ENCODE measurements at places on chromosomes 1 and 21.

DNA sequence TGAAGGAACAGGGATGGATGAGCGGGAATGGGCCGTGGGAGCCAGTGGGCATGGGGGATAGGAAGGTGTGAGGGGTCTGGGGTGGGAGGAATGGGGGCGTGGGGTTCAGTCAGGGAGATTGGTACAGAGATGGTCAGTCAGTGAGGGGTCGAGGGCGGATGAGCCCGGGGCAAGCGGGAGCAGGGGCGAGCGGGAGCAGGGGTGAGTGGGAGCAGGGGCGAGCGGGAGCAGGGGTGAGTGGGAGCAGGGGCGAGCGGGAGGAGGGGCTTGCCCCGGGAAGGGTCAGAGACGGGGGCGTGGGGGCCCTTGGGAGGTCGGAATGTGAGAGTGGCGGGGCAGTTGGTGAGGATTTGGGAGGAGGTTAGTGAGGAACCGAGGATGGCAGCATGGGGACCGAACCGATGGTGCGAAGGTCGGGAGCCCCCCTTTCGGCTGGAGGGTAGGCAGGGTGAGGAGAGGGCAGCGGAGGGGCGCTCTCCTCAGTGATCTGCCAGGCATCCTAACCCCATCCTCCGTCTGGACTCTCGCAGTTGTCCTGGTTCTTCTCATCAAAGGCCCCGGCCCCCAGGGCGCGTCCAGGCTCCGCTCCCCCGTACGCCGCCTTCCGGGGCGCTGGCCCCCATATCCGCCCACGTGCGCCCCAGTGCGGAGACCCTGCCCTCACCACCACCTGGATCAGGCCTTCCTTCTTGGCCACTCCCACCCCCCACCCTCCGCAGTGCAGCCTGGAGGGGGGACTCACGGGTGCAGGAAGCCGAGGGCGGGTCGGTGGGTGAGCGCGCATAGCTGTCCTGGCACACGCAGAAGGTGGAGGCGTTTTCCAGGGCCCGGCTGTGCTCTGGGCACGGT lies 11.2 kb downstream of the EPHA10 start:
- no peak for DNase-seq

DNA sequence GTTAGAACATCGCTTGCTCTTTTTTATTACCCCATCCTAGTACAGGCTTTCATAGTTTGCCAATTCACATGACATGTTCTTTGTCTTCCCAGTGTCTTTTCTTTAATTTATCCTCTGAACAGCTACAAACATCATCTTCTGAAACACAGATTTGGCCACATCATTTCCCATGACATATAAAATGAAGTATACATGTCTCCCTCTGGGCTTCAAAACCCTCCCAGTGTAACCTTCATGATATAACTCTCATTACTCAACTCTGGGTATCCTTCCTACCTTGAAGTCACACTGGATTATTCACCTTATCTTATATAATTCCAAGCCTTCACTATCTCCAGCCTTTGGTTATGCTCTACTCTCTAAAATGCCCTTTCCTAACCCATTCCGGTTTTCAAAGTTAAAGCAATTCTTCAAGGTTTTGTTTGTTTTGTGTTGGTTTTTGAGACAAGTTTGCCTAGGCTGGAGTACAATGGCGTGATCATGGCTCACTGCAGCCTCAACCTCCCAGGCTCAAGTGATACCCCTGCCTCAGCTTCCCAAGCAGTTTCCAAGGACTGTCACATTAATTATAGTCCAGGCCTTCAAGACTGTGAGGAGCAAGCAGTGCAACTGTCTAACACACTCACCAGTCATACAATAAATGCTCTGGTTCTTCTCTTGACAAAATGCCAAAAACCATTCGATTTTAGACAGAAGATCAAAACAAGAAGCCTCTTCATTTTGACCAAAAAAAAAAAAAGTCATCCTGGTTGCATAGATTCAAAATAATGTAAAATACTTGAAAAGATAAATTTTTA lies 5.8 kb downstream of the RGS1 start:
- no peak for DNase-seq

DNA sequence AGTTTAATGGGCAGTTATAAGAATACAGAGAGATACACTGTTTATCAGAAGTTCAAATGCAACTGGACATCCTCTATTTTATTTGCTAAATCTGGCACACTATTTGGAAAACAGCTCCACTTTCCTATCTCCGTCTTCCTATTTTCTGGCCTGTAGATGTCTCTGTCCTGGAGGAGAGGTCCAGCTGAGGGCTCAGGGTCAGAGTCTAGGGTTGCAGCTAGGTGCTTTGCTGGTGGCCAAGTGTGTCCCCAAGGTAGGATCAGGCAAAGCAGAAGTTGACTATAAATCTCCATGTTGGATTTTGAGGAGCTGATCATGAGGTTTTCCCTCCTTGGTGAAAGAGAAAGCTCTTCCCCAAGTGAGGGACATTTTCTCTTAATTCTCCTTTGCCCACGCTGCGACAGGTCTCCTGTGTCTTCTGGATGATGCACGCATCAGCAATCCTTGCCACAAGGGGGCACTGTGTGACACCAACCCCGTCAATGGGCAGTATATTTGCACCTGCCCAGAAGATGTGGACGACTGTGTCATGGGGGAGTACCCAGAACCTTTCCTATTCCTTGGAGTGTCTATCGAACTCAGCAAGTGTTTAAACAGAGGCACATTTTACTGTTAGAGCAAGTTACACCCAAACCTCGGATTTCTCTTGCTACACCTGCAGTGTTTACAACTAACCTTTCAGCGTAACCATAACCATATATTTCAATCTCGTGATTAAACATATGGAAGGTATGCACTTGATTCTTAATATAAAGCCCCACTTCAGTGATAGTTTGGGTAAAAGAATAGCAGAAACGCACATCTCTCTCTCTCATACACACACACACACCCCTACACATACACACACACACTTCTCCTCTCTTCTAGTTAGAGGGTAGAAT lies 10.2 kb downstream of the ADAM30 start:
- DNase-seq = peak; percentile 50

- no peak for DNase-seq
These were observed 51.0 kb downstream of the ADARB1 start for GRCh38 chr21:45125357-45125756.

- no peak for DNase-seq
These were observed 247.7 kb upstream of the PTBP2 start for GRCh38 chr1:96473791-96474434.

- no peak for DNase-seq
These were observed 239.2 kb downstream of the SMYD3 start for GRCh38 chr1:246267896-246268295.

DNA sequence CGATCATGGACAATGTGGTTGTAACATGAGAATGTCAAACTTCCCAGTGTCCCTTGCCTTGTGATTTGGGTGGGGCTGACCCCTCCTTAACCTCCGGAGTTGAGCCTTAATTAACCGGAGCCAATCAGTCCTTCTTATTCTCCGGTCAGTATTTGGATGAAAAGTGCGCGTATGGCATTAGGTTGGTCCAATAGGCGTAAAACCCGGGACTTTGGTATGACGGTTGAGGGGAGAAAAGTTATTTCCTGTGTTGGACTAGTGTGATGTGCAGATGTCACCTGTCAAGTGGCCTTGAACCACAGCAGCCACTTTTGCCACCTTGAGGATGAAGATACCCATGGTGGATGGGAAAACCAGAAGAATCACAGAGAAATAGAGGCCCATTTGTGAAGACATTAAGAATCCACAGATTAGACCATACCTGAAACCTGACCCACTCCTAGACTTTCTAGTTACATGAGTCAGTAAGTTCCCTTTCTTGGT lies 5.1 kb downstream of the PAFAH2 start:
- DNase-seq = no peak

GRCh38 chr1:115326419-115326818 lies 11.6 kb downstream of the NGF start:
- DNase-seq = no peak

DNA sequence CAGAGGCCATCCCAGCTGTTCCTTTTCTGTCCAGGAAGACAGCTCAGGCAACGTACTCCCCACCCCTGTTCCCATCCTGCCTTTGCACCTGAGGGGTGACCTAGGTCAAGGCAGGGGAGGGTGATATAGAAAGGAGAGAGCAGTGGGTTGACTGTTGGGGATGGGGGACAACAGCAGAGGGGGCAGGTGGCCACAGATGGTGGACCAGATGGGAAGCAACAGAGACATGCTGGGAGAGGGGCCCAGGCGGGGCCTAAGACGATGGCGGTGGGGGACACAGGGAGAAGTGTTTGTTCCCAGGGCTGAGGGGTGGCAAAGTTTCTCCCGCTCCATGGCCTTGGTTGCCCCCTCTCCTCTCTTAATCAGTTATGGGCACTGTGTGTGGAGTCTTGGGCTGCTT lies 6.3 kb downstream of the CELSR2 start:
- DNase-seq = no peak

- no peak for DNase-seq
These were observed 174.4 kb downstream of the DSCAM start for GRCh38 chr21:40672602-40673001.

- DNase-seq = peak; percentile 43
These were observed at the start of gene RIIAD1 for GRCh38 chr1:151720974-151721787. Gene RIIAD1, plus strand, starts transcription at chr1:151721522. Its CDS starts 15 bp downstream, at chr1:151721537.

DNA sequence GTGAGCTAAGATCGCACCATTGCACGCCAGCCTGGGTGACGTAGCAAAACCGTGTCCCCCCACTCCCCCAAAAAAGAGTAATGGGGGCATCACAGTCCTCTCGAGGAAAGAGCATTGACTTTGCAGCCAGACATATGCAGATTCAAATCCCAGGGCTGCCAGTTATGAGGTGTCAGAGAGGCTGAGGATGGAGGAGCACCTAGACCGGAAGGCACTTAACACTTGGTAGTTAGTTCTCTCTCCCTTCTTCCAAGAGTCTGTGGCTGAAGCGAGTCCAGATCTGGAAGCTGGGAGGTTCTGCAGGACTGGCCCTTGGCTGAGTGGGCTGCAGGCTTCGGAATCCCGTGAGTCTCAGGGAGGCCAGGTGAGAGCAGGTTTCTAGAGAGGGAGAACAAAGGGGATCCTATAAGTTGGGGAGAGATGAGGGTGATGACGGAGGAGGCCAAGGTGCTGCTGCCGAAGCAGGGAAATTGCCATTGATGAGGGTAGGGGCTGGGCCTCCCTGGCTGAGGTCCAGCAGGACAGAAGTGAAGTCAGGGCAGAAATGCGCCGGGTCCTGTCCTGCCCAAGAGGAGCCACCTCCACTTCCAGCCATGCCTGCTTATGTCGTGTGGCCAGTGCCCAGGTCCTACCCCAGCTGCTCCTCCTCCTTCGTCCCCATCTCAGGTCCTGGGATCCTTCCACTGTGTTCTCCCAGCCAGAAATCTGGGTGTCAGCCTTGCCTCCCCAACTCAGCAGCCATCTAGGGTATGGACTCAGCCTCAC lies 13.3 kb upstream of the SPOCD1 start:
- DNase-seq = no peak

DNA sequence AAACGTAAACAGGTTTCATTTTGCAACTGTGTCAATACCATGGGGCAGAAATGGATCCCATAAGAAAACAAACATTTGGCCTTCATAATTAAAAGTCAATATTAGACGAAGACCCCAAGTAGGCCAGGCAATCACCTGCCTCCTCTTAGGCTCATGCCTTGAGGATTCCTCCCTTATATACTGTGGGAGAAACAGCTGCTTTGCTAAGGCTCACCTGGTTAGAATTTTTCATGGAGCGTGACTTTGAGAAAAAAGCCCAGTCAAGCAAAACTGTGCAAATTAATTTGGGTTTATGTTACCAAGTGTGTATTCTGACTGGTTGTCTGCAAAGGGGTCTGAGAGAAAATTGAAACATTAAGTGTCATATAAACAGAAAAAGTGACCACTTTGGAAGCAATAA lies 605.3 kb upstream of the USP24 start:
- no peak for DNase-seq

DNA sequence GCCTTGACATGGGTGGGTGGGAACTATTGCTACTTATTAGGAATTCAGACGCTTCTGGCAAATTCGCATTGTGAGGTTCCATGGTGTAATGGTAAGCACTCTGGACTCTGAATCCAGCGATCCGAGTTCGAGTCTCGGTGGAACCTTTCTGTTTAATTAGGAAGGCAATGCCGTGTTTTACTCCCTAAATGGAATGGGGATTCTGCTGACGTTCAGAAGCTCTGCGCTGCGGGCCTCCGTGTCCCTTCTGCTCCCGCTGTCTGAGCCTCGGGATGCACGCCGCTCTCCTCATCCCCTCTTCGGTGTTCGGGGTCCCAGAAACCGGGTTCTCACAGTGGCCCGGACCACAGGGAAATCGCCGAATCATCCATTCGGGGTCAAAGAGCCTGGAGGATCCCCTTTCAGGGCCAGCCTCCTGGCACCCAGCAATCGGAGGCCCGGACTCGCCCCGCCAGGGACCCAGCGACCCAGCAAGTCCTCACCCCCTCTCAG lies 280.3 kb downstream of the FAM72C start:
- DNase-seq = no peak

- DNase-seq = no peak
These were observed 118.0 kb upstream of the BARHL2 start for GRCh38 chr1:90834886-90835660.

GRCh38 chr1:230507666-230508402 lies 81.7 kb upstream of the PGBD5 start:
- no peak for DNase-seq

DNA sequence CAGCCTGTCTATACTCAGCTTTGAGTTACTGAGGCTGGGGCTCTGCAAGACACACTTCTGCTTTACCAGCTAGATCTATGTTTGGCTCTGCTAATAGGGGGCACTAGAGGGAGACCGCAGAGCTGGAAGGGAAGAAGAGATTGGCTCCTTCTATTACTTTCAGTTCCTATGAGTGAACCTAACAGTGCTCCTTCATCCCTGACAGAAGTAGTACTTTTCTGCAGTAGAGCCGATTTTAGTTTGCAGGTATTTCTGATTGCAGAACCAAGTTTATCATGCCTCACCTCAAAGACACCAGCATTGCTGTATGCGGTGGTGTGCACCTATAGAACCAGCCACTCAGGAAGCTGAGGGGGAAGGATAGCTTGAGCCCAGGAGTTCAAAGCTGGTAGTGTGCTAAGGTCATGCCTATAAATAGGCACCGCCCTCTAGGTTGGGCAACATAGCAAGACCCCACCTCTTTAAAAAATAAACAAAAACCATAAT lies 5.7 kb upstream of the ZDHHC18 start:
- DNase-seq = no peak

- DNase-seq = no peak
These were observed 11.0 kb downstream of the MAPKAPK2 start for GRCh38 chr1:206695733-206696132.

- no peak for DNase-seq
These were observed 18.8 kb upstream of the SLC35D1 start for GRCh38 chr1:67072749-67073148.

- DNase-seq = peak; percentile 51
These were observed 58.5 kb downstream of the TENT5C start for GRCh38 chr1:117664314-117664713.

GRCh38 chr1:158830904-158831507 lies at the start of gene MNDA:
Gene MNDA, plus strand, starts transcription at chr1:158831351. Its CDS starts 10,803 bp downstream, at chr1:158842154.
- DNase-seq = no peak

DNA sequence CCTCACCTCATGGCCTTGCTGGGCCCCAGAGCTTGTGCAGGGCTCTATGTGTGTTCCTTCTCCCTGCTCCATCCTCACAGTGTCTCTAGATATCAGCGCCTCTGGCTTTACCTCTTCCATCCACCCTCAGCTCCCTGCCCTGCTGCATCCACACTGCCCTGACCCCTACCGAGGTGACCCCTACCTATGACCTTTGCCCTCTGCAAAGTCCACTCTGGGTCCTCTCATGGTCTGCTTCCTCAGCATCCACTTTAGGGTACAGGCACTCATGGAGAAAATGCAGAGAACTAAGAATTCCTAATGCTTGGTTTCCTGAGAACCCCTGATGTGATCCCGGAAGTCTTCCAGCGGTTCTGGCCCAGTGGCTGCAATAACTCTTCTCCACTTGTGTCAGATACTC lies 46.9 kb upstream of the PAXBP1 start:
- DNase-seq = no peak
